ENCODE measurements at places on chromosomes 7 and 10.

DNA sequence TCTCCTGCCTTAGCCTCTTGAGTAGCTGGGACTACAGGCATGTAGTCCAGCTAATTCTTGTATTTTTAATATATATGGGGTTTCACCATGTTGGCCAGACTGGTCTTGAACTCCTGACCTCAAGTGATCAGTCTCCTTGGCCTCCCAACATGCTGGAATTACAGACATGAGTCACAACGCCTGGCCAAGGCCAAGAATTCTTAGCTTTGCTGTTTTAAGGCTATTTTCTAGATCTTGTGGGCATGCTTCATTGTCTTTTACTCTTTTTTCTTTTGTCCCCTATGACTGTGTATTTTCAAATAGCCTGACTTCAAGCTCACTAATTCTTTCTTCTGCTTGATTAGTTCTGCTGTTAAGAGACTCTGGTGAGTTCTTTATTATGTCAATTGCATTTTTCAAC is 56.4 kb upstream of the TAS2R16 start:
- DNase-seq, result no peak

DNA sequence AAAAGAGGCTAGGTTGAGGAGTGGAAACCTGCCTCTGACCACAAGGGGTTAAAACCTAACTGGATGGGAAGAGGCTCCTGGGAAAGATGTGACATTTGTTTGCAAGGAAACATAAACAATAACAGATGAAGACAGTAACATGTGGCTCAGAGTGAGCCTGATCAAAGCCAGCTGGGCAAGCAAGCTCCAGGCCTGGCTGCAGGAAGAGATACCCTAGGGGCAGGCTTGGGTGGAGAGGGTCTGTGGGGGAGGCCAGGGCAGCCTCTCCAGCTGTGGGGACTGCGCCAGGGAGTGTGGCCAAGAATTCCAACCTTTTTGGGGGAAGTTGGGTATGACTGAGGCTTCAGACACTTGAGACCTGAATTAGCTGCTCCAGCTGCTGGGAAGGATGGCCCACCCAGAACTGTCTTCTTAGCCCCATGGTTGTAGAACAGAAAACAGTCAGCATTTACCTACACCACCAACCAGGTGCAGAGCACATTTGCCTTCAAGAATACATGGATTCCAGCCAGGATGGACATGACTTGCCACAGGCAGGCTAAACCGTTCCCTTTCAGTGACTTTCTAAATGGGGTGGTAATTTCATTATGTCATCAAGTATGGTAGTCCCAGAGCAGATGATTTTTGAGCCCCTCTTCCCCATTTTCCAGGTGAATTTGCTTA is 10.4 kb upstream of the FAM170B start:
- DNase-seq, result no peak

- DNase-seq, result no peak
Observed at GRCh38 chr7:70380421-70381015, 751.4 kb upstream of the GALNT17 start.

DNA sequence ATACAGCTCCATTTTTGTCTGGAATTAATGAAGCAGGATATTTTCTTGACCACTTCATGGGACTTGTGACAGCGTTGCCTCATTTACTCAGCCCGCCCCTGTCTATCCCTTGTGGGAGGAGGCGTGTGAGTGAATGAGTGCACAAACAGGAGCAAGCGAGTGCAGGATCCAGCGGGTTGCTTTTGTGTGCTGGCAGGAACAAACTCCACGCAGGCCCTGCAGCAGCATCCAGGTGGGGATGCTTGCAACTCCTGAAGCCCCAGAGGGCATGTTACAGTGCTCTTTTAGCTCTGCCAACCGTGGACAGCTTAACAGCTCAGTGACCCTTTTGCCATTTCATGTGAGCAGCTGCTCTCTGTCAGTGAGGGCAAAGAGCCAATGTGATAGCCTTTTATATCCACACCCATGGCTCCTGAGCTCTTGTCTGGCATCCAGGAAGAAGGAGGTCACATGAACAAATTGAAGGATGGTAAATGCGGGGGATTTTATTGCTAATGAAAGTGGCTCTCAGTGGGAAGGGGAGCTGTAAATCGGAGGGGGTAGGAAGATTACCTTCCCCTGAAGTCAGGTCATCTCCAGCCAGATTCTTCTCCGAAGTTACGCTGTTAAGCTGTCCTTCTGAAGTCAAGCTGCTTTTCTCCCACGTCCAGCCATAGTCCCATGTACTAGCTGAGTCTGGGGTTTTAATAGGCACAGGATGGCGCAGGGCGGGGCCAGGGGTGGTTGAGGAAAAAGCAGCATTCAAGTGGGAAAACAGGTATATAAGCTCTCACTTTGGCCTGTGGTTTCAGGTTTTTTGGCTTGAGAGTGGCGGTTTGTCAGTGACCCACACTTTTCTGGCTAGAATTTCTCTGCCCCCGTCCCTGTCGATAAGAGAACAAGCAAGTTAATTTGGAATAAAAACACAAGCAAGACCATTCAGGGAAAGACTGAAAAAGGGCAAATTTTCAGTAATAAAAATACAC is 714.7 kb upstream of the MBL2 start:
- no peak for DNase-seq

DNA sequence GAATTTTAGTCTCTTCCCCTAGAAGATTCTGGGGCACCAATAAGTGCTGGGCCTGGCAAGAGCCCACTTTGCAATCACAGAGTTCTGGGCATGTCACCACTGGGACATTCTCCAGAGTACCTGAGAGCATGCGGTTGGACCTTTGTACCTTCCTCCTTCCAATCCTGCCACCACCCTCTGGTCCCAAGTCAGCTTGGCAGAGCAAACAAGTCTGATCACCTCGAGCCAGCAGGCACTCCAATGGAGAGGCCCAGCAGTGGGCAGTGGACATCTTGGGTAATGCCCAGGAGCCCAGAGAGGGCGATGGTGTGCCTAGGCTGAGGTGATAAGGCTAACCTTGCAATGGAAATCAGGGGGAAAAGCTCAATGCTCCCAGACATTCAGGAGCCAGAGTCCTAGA is 43.4 kb downstream of the SH3PXD2A start:
- no peak for DNase-seq

- DNase-seq, result no peak
Observed at GRCh38 chr7:16347827-16348192, 73.5 kb downstream of the CRPPA start.

GRCh38 chr10:84406561-84406960 is 78.2 kb downstream of the CCSER2 start:
- no peak for DNase-seq

- DNase-seq, result no peak
Observed at GRCh38 chr7:117325836-117326235, 3.0 kb upstream of the WNT2 start.

GRCh38 chr7:18295781-18296423 is 199.6 kb upstream of the HDAC9 start:
- DNase-seq, result no peak

GRCh38 chr10:117390420-117390819 is 15.2 kb upstream of the PDZD8 start:
- no peak for DNase-seq

All from activated T-helper 1 cell treated with anti-CD3 and anti-CD28 coated beads, Interleukin-2, amount 50 U/mL, for 16 hours (primary cell).